ENCODE measurements at places on chromosomes 4 and X.

- DNase-seq = no peak
These were observed 65.9 kb downstream of the LARP7 start for GRCh38 chr4:112702892-112703291.

DNA sequence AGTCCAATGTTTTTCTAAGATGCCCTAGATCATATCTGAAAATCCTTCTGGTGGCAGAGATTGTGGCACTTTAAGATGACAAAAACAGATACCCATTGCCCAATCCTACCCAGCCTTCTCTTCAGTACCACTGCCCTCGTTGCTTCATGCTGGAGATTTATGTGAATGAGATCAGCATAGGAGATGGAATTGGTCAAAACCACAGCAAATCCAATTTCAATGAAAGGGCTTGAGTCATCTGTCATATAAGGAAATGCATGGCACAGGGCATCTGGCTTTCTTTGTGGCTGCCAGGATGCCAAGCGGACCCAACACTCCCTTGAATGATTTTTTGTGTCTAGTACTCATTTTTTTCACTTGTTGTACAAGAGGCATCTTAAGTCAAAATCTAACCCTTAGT lies 16.8 kb downstream of the AFF2 start:
- no peak for DNase-seq

GRCh38 chrX:97672608-97673007 lies 788.9 kb downstream of the RPA4 start:
- no peak for DNase-seq

- no peak for DNase-seq
These were observed 6.4 kb downstream of the HSPA4L start for GRCh38 chr4:127788517-127788916.

DNA sequence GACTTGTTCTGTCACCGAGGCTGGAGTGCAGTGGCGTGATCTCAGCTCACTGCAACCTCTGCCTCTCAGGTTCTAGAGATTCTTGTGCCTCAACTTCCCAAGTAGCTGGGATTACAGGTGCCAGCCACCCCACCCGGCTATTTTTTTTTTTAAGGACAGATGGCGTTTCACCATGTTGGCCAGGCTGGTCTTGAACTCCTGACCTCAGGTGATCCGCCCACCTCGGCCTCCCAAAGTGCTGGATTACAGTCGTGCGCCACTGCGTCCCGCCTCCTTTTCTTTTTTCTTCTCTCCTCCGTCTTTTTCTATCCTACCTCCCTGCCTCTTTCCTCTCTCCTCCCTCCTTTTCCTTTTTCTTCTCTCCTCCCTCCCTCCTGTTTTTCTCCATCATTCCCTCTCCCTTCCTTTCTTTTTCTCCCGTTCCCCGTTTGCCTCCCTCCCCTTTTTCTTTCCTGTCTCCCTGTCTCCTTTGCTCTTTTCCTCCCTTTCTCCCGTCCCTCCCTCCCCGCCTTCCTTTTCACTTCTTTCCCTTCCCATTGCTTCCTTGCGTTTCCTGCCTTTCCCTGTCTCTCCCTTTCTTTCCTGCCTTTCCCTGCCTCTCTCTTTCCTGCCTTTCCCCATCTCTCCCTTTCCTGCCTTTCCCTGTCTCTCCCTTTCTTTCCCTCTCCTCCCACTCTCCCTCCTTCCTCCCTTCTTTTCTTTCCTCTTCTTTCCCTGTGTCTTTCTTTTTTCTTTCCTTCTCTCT lies 2.1 kb upstream of the SLC25A6 start:
- no peak for DNase-seq

GRCh38 chr4:66797608-66798007 lies 747.7 kb downstream of the CENPC start:
- DNase-seq = no peak

GRCh38 chrX:16578218-16578617 lies 71.7 kb upstream of the S100G start:
- DNase-seq = no peak
